ENCODE measurements at places on chromosomes 4 and X.
A peak's percentile ranks its signal among the peaks of the same experiment; 100 is the strongest.

DNA sequence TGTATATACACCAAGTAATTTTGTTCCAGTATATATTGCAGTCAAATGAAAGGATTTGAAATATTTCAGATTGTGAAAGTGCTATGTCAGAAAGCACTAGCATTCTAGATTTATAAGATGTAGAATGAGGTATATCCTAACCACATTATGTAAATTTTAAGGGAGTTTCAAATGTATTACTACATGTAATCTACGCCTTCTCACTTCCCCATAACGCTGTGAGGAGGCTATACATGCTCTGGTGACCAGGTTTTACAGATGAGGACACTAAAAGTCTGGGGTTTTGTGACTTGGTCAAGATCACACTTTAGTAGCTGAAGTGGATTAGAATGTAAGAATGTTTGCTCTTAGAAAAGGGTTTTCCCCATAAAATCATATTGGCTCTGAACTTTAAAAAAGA is 8.1 kb downstream of the ENPEP start:
- DNase-seq = no peak

DNA sequence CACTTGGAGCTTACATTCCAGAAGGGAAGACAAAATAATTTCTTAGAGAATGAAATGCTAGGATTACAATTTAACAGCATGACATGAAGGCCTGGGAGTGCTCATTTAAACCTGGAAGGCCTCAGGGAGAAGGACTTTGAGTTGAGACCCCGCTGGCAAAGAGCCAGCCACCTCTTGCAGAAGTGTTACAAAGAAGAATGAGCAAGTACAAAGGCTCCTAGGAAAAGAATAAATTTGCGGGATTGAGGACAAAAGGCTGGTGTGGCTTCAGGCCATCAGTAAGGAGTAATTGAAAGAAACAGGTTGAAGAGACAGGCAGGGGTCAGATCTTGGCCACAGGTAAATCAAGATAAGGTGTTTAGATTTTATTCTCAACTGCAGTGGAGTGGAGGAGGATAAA is 3.1 kb upstream of the ELOVL6 start:
- DNase-seq = no peak

DNA sequence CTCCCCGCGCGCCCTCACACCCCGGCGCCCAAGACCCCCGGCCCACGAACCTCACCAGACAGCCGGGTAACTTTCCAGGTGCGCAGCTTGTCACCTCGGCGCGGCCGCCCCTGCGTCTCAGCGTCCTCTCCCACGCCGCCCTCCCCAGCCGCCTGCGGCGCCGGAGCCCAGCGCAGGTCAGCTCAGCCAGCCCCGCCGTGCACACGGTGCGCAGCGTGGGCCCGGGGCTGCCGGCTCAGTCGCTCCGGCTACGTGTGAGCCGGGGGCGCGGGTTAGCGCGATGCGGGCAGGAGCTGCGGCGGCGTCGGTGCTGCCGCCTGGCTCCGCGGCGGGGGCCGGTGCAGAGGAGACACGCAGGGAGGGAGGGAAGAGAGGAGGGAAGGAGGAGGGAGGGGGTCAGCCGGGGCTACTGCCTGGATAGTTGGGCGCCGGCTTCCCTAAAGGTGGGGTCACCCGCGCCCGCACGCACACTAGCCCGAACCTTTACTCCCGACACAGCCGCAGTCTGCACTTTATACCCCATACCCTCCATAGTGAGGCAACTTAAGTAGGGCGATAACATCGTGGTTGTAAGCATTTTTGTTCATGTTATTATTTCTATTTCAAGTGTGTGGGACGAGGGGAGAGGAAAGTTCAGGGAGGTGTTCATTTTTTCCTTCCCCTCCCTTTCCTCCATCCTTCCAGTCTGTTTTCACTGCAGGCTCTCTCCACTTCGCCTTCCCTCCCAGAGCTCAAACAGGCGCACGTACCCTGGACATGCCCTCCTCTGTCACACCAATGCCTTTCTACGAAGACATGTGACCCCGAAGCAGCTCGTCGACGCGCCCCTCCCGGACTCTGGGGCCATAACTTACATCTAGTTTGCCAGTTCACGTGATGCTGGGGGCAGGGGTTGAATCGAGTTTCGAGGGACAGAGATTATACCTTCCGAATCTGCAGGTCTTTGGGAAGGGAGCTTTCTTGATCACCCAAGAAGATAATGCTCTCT is at the start of gene PRKG2:
Gene PRKG2, minus strand, starts transcription at position 342 of the 988 bp plus-strand sequence. CDS start 10,175 bp downstream, outside the sequence.
- DNase-seq = peak; percentile 65

DNA sequence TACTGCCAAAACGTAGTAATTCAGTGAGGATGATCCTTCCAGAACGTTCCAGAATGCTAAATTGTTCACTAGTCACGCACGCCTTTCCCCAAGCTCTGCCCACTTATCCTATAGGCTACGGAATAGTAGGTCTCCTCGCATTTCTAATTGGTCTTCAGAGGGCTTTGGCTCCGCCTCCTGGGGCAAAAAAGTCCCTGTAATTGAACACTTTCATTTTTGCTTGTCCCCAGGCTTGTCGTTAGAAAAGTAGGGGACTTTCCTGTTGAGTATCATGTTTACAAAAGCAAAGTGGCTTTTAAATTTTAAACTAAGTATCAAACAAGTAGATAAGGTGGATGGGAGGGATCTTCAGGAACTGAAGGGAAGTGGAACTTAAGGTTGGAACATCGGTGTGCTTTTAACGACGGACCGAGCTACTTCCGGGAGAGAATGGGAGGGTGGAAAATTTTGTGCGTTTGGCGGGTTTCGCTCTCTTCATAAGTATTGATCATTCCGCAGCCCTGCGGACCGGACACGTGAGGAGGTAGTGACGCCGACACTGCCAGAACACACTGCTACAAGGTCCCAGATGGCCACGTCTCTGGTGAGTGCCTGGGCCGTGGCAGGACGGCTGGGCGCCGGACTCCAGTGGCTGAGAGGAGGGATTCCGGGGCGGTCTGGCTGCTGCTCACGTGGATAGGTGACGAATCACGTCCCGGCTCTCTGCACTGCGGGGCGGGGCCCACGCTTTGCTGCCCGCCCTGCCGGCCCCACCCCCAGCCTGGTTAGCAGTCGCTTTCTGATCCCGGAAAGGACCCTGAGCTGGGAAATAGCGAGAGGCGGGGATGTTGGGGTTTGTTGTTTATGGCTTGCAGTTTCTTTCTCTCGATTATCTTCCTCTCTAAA is at the start of gene NXT2:
Gene NXT2, plus strand, starts transcription at position 406 of the 885 bp plus-strand sequence. Its CDS starts 163 bp downstream, at position 569.
- DNase-seq = peak; percentile 95

- DNase-seq = no peak
These were observed 27.5 kb downstream of the PCYT1B start for GRCh38 chrX:24619647-24620046.

- DNase-seq = no peak
These were observed 81.5 kb downstream of the RCHY1 start for GRCh38 chr4:75432683-75433082.
